Spleen (tissue), 13 donors: ENCODE measurements at places on chromosomes 11 and 22. TPM values are rescaled to one million over a fixed set of nuclear protein-coding genes. Genes with fewer than 3 reads are reported as not detected.

The PGR gene
- total RNA-seq, result 2.9 TPM

The NXPE1 gene
- total RNA-seq, result not detected

The OR4D11 gene
- total RNA-seq, result not detected

The CASP5 gene
- 2.3 TPM for total RNA-seq

The OR56A1 gene
- total RNA-seq, result not detected

The OR51I1 gene
- total RNA-seq, result not detected

The HORMAD2 gene
- total RNA-seq, result not detected

The SYT7 gene
- 1.1 TPM for total RNA-seq

The PTGDR2 gene
- 0.49 TPM for total RNA-seq

The BTG4 gene
- total RNA-seq, result not detected

The SYCE3 gene
- 3.0 TPM for total RNA-seq

DNA sequence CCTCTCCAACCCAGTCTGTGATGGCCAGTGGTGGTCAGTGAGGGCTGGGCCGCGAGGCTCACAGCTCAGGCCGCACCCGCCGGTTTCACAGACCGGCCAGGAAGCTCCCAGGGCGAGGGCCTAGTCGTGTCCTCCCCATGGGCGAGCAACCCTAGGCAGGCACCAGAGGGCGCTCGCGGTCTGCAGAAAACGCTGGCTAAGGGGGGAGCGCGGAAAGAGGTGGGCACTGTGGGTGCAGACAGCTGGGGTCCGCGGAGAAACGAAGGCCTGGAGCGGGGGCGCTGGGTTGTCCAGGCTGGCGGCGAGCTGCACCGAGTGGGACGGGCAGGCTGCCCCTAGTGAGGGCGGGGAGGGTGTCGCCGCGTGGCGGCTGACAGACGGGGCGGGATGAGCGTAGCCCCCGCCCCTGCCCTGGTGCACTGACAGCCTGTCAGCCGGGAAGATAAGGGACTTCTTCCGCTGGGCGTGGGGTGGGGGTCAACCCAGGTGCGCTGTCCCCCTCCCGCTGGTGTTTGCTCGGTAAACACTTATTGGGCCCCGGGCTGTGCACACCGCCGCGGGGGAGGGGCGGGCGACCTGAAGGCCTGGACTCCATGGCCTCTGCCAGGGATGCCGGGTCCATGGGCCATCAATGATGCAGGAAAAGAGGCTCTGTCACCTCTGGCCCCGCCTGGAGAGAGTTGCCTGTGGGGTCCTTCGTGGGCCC is 7.5 kb downstream of the GP1BB start:
- no peaks in the 10 kb centered on the region for H3K27me3 ChIP-seq
- H3K27ac ChIP-seq, result no peak overlapping the region
- no peaks in the 10 kb centered on the region for H3K36me3 ChIP-seq

- H3K4me1 ChIP-seq, result no peaks in the 10 kb centered on the region
- peaks cover 3% of the 10 kb centered on the region for H3K36me3 ChIP-seq
- H3K4me3 ChIP-seq, result no peak overlapping the region
- H3K27me3 ChIP-seq, result no peaks in the 10 kb centered on the region
Measured at GRCh38 chr22:42630901-42631602, 9.3 kb downstream of the ATP5MGL start.

DNA sequence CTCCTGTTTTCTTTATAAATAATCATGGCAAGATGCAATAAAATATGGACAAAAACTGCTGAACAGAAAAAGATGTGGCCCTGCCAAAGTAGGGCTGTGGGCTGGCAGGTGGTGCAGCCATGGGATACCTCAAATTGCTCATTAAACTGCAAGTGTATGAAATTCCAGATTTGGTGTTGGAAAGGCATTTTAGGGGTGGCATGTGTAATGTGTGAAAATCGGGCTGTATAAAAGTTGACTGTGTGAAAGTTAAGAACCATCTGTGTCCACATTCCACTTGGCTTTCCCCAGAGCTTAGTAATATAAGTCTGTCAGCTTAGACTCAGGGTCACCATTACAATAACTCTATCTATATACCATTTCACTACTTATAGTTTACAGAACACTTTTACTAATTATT is 34.8 kb upstream of the FZD4 start:
- DNase-seq, result no peak
- no peak overlapping the region for H3K27ac ChIP-seq
- H3K36me3 ChIP-seq, result no peaks in the 10 kb centered on the region
- no peaks in the 10 kb centered on the region for H3K4me1 ChIP-seq
- no peak overlapping the region for H3K4me3 ChIP-seq

DNA sequence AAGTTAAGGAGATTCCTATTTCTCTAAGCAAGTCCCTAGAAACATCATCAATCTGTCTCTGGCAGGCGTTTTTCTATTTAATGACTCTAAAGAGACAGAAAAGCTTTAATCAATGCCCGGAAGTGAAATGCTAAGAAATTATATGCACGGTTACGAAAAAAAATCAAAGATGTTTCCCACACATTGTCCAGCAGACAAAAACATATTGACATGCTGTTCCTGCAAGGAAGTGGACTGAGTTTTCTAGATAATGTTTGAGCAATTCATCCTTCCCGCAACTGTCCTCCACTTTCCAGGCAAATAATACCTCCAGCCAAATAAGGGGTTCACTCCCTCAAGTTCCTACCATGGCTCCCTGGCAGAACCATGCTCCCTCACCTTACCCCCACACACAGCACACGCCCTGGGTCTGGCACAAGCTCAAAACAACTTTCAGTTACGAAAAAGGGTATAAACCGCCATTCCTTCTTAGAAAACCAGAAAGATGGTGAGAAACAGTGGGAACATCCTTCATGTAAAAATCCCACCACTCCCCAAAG is 29.6 kb downstream of the GALNT18 start:
- DNase-seq, result no peak
- no peak overlapping the region for H3K27ac ChIP-seq
- no peak overlapping the region for H3K4me3 ChIP-seq

- DNase-seq, result no peak
- no peaks in the 10 kb centered on the region for H3K36me3 ChIP-seq
Measured at GRCh38 chr22:30609260-30610185, 2.5 kb downstream of the TCN2 start.

GRCh38 chr11:26095340-26095739 is 236.6 kb upstream of the ANO3 start:
- no peaks in the 10 kb centered on the region for H3K27me3 ChIP-seq
- DNase-seq, result no peak
- H3K27ac ChIP-seq, result no peak overlapping the region
- no peak overlapping the region for H3K4me3 ChIP-seq
- no peaks in the 10 kb centered on the region for H3K4me1 ChIP-seq
- H3K36me3 ChIP-seq, result no peaks in the 10 kb centered on the region

GRCh38 chr11:72773291-72773690 is 20.6 kb downstream of the STARD10 start:
- peaks cover 13% of the 10 kb centered on the region for H3K4me1 ChIP-seq
- no peaks in the 10 kb centered on the region for H3K27me3 ChIP-seq
- H3K4me3 ChIP-seq, result no peak overlapping the region

GRCh38 chr11:117501237-117501898 is 173.7 kb downstream of the CEP164 start:
- H3K4me3 ChIP-seq, result no peak overlapping the region
- H3K27me3 ChIP-seq, result no peaks in the 10 kb centered on the region
- H3K36me3 ChIP-seq, result no peaks in the 10 kb centered on the region

GRCh38 chr11:115425250-115425649 is 79.0 kb downstream of the CADM1 start:
- no peak for DNase-seq
- no peaks in the 10 kb centered on the region for H3K4me1 ChIP-seq
- H3K4me3 ChIP-seq, result no peak overlapping the region
- no peaks in the 10 kb centered on the region for H3K36me3 ChIP-seq
- H3K27ac ChIP-seq, result no peak overlapping the region
- H3K27me3 ChIP-seq, result no peaks in the 10 kb centered on the region

DNA sequence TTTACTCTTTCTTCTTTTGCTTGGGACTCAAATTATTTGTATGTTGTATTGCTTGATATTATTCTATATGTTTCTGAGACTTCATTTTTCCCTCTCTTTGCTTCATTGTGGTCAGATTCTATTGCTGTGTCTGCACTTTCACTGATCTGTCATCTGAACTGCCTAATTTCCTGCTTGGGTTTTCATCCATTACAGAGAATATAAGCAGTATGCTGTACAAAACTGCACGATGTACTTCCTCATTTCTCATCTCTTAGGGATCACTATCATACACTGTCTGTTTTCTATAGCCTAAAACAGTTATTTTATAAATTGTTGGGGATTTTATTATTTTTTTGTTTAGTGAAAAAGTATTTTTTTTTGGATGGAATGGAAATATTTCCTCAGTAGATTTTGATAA is 736.7 kb upstream of the ANO5 start:
- no peak overlapping the region for H3K4me3 ChIP-seq
- no peak for DNase-seq
- H3K36me3 ChIP-seq, result no peaks in the 10 kb centered on the region

DNA sequence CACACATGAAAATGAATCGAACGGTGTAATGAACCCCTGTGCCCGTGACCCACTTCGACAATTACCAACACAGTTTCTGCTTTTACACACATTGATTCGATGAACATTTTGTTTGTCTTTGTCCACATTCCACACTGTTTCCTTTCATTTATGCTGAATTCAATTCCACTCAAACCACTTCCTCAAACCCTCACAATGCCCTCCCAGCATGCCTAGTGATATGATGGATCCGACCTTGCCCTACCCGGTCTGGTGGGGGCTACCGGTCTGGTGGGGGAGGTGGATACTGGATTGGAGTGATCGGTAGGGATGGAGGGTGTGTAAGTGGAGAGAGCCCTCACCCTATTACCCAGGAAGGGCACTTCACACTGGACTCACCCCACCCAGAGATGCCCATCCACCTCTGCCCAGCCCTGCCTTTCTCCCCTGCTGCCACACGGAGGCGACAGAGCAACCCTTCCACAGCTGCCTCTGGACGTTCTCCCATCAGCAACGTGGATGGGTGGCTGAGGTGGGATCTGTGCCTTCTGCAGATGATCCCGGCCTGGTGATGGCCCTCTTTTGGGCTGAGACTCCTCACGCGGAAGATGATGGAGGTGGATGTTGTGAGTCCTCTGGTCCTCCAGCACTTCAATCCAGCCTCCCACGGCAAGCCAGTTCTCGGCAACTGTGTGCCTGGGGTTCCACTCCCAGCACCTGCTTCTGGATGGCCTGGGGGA is 33.0 kb upstream of the P2RY2 start:
- peak overlapping the region; percentile 59 for H3K4me3 ChIP-seq
- peak; percentile 92 for DNase-seq
- no peaks in the 10 kb centered on the region for H3K36me3 ChIP-seq
- H3K27me3 ChIP-seq, result no peaks in the 10 kb centered on the region

DNA sequence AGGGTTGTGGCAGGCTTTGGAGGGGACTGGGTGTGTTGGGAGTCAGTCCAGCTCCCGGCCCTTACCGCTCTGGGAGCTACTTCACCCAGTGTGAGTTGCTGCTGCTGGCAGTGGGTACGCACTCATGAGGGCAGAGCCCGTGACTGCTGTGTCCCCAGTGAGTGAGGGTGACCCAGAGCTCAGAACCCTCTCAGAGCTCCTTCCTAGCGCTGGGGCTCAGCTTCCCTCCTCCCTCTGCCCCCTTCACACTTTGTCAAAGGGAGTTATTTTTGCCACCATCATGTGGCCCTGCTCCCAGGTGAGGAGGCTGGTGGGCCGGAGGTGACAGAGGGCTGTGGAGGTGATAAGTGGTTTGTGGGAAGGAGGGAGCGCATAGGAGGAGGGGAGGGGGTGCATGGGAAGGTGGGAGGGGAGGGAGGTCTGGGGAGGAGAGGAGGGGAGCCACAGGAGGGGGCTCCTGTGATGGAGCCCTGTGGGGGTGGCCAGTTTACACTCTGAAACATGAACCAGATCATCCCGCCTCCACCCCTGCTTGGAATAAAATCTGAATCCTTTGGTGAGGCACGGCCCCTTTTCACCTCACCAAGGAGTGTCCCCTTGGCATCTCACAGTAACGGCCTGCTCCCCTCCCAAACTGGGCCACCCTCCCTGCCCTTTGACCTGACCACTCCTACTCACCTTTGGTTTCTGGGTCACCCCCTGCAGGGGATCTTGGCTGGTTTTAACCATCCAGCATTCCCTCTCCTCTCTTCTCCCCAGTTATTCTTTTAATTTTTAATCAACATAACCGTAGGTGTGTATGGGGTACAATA is 9.9 kb downstream of the NDUFV1 start:
- H3K36me3 ChIP-seq, result peaks cover 13% of the 10 kb centered on the region
- no peak overlapping the region for H3K4me3 ChIP-seq
- no peak overlapping the region for H3K27ac ChIP-seq
- peaks cover 17% of the 10 kb centered on the region for H3K27me3 ChIP-seq

DNA sequence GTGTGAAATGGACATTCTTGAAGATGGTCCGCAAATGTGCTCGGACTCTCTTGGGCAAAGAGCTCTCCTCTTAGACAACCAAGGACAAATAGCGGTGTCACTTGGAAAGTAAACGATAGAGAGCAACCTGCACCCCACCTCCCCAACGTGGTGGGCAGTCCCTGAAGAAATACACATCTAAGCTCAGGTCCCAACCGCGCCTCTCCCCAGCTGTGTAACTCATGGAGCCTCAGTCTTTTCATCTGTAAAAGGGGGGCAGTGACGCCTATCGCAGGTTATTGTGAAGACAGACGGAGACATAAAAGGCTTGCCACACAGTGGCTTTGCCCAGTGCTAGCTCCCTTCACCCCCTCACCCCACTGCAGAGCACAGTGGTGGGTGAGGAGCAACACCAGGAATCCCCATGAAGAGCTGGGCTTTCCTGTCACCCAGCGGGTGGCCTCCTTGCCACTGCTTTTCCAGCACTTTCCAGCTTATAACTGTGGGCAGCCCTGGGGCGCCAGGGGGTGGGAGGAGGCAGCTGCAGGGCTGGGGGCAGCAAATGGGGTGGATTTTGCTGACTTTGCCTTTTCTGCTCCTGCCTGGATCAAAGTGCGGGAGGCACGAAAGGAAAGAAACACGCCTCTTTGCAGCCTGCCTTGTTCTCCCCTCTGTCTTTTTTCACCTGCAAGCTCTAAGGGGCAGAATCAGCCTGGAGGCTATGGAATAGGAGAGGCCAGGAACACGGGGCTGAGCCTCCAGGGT is 73.7 kb upstream of the TSPAN18 start:
- H3K27me3 ChIP-seq, result no peaks in the 10 kb centered on the region
- no peaks in the 10 kb centered on the region for H3K36me3 ChIP-seq
- no peak overlapping the region for H3K27ac ChIP-seq
- H3K4me1 ChIP-seq, result no peaks in the 10 kb centered on the region
- H3K4me3 ChIP-seq, result no peak overlapping the region

- H3K4me1 ChIP-seq, result no peaks in the 10 kb centered on the region
- no peaks in the 10 kb centered on the region for H3K27me3 ChIP-seq
- no peak overlapping the region for H3K4me3 ChIP-seq
- H3K36me3 ChIP-seq, result no peaks in the 10 kb centered on the region
- H3K27ac ChIP-seq, result no peak overlapping the region
Measured at GRCh38 chr22:23501261-23501619, 78.8 kb downstream of the IGLL1 start.
